ENCODE measurements at places on chromosomes 11 and 22.
A peak's percentile ranks its signal among the peaks of the same experiment; 100 is the strongest.

- DNase-seq, result no peak
Observed at GRCh38 chr11:76768088-76768908, 14.9 kb upstream of the TSKU start.

GRCh38 chr11:75031771-75032549 is 43.2 kb downstream of the NEU3 start:
- DNase-seq, result no peak

- no peak for DNase-seq
Observed at GRCh38 chr22:39868741-39869140, 24.8 kb downstream of the ENTHD1 start.

GRCh38 chr11:107182978-107183377 is 164.7 kb upstream of the GUCY1A2 start:
- DNase-seq, result no peak

DNA sequence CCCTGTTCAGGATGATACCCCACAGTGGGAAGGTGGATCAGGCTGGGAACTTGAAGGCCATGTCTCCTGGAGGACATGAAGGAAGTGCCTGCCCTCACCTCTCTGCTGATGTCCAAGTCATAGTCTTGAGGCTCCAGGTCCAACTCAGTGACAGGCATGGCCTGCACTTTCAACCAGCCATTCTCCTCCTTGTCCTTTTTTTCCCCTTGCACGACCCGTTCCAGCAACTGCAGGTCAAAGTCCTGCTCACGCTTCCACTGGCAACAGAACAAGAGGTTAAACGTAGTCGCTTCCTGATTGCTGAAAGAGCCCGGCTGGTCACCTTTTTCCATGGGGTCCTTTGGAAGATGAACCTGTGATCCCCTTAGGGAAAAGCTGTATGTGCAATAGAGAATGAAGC is 47.7 kb downstream of the C11orf58 start:
- no peak for DNase-seq

- DNase-seq, result no peak
Observed at GRCh38 chr11:31326470-31327148, 42.9 kb downstream of the DCDC1 start.

GRCh38 chr22:50145721-50146438 is 24.7 kb upstream of the PANX2 start:
- DNase-seq, result no peak

GRCh38 chr11:29281271-29281777 is 735.5 kb downstream of the KCNA4 start:
- no peak for DNase-seq

GRCh38 chr11:111814557-111815320 is 48.5 kb upstream of the PPP2R1B start:
- no peak for DNase-seq

DNA sequence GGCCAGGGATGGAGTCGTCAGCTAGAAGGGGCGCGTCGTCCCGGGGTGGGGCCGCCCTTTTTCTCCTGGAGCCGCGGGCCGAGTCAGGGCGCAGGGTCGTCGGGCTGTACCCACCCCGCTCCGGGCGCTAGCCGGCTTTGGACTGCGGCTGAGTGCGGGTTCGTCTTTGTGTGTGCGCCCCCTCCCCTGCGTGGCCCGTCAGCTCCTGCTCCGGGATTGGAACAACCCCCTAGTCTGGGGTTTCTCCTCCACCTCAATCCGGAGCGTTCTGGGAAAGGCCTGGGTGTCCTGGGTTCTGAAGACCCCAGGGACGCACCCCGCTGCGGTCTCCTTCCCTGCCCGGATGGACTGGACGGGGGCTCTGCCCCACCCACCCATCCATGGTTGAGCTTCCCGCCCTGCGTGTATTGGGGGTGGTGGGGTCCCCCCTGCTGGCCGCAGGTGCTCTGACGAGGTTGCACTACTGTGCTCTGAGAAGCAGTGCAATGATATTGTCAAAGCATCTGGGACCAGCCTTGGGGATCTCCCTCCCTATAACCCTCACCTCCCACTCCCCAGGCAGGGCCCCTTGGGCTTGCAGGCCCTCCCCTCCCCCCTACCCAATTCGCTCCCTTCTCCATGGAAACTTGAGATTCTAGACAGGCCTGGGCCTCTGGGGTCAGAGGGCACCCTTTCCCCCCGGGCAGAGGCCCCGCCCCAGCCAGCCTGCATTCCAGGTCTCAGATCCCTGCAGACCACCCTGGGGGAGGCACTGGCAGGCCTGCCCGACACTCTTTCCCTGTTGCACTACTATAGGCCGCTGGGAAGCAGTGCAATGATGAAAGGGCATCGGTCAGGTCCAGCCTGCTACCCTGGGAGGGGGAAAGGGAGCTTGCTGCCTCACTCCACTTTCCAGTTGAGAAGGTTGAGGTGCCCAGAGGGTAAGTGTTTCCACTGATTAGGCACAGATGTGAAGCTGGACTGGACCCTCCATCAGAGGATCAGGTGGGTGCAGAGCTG is 10.7 kb downstream of the SDF2L1 start:
- DNase-seq, result peak; percentile 21

DNA sequence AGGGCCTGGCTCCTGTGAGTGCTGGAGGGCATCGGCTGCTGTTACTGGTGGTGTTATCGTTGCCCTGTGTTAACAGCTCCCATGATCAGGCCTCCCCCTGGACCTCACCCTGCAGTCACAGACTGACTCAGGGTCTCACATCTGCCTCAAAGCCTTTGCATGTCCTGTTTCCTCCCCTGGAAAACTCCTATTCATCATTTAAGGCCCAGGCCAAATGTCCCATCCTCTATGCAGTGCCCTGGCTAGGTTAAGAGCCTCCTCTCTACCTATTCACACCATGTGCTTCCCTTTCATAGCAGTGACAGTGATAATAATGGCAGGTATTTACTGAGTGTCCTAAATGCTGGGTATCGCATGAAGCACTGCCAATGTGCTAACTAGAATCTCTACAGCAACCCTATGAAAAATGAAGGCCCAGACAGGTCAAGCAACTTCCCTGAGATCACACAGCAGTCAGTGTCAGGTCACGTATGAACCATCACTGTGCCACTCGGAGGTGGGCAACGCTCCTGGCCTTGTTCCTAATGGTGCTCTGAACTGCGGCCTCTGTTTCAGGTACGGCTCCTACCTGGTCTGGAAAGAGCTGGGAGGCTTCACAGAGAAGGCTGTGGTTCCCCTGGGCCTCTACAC is 9.3 kb downstream of the TSPO start:
- no peak for DNase-seq

GRCh38 chr11:125645871-125646270 is 20.9 kb downstream of the CHEK1 start:
- no peak for DNase-seq

GRCh38 chr11:61037441-61038093 is 64.7 kb upstream of the CD5 start:
- DNase-seq, result no peak

DNA sequence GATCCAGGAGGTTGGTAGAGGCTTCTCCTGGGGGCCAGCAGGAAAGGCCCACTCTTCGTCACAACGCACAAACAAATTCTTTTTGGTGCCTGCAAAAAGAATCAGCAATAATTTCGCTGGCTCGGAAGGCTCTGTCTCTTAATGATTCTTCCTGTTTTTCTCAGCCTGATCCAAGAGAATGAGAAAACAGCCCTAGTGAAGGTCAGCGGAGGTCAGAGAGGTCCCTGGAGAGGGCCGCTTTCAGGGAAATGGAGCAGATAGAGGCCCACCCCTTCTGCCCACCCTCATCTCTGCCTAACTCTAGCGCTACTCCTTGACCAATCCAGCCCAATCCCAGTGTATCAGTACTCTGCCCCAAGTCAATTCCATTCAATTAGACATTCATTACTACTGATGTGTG is 19.2 kb downstream of the LRRC55 start:
- DNase-seq, result no peak

DNA sequence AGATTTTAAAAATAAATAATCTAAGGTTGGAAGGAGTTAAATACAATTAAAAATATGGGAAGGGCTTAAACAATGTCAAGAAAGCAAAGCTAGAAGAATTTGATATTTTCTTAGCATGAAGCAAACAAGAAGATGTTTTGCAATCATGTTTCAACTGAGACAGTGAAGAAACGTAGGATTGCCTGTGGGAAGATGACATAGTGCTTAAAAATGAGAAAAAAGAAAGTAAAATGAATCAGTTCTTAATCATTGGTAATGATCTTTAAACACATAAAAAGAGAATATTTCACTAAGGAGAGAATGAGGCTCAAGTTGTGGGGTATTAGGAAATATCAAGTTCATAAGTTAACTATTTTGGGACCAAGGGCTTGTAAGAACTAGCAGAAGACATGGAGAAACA is 855.0 kb downstream of the METTL15 start:
- DNase-seq, result no peak

GRCh38 chr11:114183044-114183511 is 113.1 kb upstream of the NNMT start:
- DNase-seq, result no peak

GRCh38 chr11:118175031-118175992 is 1.1 kb downstream of the SCN2B start:
- no peak for DNase-seq

GRCh38 chr11:74839971-74840370 is 91.3 kb downstream of the RNF169 start:
- DNase-seq, result no peak

DNA sequence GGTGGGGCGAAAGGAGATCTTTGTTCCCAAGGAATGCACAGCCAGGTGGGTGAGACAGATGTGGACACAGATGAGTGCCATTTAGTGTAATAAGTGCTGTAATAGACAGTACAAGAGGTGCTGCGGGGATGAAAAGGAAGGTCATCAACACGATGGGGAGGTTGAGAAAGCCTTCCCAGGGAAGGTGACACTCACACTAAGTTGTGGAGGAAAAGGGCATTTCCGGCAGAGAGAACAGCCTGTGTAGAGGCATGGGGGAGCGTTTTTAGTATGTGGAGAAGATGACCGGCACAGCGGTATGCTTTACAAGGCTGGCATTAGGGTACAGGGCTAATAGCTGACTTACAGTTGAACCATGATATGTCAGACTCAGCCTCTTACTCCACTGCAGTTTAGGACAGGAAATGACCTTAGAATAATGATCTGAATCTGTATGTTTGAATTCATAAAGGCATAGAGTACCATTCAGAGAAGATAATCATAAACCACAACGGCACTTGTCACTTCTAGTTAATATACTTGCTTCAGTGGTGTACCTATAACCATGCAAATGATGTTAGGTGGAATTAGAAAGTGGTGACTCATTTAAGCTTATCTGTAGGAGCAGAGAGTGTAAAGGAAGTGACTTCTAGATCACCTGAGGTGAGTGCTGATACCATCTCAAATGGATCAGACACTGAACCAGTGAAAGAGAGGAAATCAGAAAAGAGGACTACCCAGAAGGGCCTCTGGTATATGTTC is 60.6 kb downstream of the FAM83F start:
- no peak for DNase-seq

DNA sequence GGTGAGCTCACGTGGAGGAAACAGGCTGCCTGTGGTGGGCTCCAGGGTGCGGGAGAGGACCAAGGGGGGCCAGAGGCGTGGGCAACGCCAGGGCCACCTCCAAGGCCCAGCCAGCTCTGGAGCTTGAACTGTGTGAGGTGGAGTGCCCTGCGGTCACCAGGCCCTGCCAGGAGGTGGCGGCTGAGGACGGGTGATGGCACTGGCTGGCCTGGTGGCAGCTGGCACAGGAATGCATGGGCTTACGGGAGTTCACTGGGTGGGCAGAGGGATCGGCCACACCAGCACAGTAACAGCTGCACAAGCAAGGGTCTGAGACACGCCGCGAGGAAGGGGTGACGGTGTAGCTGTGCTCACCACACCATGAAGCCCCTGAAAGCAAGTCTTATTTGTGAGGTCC is 15.8 kb downstream of the TOLLIP start:
- no peak for DNase-seq

DNA sequence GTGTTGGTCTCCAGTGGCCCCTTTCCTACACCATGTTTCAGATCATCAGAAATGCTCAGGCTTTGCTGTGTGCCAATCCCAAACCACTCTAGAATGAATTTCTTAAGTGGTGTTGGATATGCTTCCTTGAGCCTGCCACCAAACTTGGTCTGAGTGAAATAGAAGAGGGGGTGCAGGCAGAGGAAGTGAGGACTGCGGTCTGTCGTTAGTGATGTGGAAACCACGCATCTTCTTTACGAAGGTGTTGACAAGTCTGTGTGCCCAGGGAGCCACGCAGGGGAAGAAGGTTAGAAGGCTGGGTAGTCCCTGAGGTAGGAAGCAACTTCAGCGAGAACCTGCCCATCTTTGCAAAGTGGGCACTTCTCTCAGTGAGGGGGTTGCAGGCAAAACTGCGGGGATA is 187.4 kb upstream of the NAV2 start:
- no peak for DNase-seq

DNA sequence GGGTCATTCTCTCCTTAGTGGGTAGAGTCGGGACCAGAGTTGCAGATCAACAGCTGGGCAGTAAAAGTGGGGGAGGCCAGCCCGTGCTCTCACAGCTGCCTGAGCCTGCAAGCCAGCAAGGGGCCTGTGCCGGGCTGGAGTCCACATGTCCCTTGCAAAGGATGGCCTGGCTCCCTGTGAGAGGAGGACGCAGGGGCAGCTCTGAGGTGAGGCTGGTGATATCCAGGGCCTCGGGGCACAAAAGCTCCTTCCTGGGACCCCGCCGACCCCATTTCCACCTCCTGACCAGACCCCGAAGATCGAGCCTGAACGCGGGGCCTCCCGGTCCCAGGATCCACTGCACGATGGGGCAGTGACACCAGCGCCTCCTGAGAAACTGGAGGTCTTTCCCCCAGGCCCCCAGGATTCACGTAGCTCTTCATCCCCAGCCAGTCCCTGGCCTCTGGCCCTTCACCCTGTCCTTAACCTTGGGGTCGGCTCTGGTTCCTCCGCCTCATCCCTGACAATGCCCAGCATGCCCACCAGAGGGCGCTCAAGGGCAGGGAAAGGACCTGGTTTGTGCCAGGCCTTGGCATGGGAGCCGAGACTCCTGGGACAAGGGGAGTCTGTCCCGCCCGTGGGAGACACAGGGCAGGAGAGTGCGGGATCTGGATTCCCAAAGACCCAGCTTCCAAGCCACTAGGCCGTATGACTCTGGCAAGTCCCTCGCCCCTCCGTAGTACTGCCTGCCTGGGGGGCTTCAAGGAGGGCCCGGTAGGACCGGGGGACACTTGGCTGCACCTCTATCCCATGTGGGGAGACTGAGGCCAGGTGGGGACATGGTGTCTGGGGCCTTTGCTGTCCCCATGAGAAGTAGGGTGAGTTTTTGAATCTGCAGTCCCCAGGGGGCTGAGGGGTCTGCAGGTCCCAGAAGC is 17.8 kb upstream of the WNT7B start:
- DNase-seq, result no peak

DNA sequence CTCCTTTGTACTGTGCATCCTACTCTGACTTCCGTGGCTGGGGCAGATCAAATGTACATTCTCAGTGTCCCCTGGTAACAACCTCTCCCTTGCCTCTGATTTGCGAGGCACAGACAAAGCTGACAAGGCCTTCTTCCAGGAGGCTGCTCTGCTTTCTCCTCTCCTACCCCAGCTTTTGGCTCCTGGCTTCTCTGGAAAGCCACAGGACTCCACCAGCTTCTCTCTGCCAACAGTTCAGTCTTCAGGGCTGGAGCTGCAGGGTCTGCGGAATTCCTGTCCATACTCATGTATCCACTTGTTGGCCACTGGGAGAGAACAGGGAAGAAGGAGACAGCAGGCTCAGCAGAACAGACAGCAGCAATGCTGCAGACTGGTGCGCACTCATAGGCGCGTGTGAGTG is 44.4 kb downstream of the P4HA3 start:
- DNase-seq, result no peak
